Osteoblast (primary cell): ENCODE measurements at places on chromosomes 5 and 9. TPM values are rescaled to one million over a fixed set of nuclear protein-coding genes. Genes with fewer than 3 reads are reported as not detected.
A peak's percentile ranks its signal among the peaks of the same experiment; 100 is the strongest.

AK6 gene
- 13.6 and 19.9 TPM in 2 replicates for total RNA-seq

ZBTB34 gene
- total RNA-seq, result 7.6 and 8.8 TPM in 2 replicates

DNA sequence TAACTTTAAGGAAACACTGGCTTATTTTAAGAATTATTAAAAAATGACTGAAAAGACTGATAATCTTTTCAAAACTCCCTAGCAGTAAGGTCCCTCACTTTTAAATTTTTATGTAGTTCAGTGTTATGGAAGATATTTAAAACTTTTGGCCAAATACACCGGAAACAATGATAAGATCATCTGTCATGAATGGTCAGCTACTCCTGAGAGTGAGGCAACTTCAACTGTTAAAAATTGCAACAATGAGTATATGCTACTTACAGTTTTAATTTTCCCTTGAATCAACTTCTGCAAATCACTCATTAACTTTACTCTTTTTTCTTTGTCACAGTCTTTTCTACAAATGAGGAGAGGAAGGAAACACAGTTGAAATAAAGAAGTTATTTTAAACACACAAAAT lies 10.8 kb downstream of the PUM3 start:
- no peak for DNase-seq
- no peaks in the 10 kb centered on the region for H3K27me3 ChIP-seq

- H3K27ac ChIP-seq, result peak overlapping the region; percentile 83
- peak; percentile 83 for DNase-seq
- H3K4me3 ChIP-seq, result peak overlapping the region; percentile 89
- H3K27me3 ChIP-seq, result no peaks in the 10 kb centered on the region
- H3K36me3 ChIP-seq, result peaks cover 38% of the 10 kb centered on the region
Observed at GRCh38 chr9:111597852-111598732, 1.4 kb downstream of the PTGR1 start.

DNA sequence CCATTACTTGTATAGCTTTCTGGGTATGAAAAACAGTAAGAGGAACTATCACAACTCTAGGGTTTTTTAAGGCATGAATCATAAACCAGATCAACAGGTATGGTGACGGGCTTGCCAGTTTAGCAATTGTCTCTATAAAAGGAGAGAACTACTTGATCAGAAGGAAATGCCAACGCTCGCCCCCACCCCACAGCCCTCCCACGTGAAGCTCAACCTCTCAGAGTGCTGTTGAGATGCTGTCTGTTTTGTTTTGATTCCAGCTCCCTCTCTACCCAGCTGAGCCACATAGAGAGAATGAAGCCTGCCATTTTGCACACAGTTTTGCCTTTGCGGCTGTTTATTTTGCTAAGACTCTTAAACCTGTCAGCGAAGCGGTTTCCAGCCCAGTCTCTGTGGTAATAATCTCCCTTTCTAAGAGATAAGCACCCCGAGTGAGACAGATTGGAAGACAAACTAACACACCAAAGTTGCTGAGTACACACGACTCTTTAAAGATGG lies 257.9 kb upstream of the ANKRD55 start:
- H3K27ac ChIP-seq, result no peak overlapping the region
- DNase-seq, result no peak
- no peaks in the 10 kb centered on the region for H3K4me1 ChIP-seq
- H3K36me3 ChIP-seq, result no peaks in the 10 kb centered on the region
- H3K27me3 ChIP-seq, result peaks cover 9% of the 10 kb centered on the region
- H3K4me3 ChIP-seq, result no peak overlapping the region

DNA sequence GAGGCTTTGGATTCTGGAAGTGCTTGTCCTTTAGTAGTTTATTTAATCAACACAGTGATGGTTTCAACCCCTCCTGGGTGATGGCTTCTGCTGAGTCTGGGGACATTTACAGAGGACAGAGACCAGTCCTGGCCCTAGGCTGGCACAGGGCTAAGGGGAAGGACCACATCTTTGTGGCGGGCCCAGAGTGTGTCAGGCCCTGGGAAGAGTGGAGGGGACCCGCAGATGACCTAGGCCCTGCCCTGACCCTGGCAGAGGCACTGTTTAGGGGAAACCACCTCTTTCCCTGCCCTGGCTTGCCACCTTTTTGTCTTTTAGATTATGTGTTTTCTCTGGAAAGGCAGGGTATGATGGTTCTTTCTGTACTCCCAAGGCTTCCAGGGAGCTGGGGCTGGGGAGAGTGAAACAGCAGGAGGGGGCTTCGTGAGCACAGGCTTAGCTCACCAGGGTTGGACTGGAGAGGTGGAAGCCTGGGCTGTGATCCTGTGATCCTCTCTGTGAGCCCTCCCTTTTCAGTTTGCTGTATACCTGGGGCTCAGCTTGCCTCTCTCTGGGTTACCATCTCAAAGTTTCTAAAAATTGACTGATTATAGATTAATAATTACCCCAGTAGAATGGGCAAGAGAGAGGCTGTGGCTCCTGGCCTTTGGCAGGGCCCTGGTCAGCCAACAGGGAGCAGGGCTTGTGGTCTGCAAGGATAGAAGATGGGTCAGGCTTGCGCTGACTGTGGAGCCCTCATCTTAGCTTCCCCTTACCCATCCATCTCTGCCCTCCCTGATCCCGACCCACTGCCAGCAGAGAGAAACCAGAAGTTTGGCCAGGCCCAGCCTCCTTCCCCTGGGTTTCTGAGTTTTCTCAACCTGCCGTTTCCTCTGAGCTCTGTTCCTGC lies 1.7 kb upstream of the SYNPO start:
- H3K36me3 ChIP-seq, result no peaks in the 10 kb centered on the region
- peak overlapping the region; percentile 38 for H3K27ac ChIP-seq
- no peaks in the 10 kb centered on the region for H3K27me3 ChIP-seq
- DNase-seq, result peak; percentile 17
- no peak overlapping the region for H3K4me3 ChIP-seq

- DNase-seq, result no peak
- peak overlapping the region; percentile 44 for H3K4me3 ChIP-seq
- H3K36me3 ChIP-seq, result no peaks in the 10 kb centered on the region
- H3K27ac ChIP-seq, result peak overlapping the region; percentile 79
- H3K4me1 ChIP-seq, result peaks cover 5% of the 10 kb centered on the region
Observed at GRCh38 chr5:167934551-167934971, 356.9 kb upstream of the WWC1 start.

DNA sequence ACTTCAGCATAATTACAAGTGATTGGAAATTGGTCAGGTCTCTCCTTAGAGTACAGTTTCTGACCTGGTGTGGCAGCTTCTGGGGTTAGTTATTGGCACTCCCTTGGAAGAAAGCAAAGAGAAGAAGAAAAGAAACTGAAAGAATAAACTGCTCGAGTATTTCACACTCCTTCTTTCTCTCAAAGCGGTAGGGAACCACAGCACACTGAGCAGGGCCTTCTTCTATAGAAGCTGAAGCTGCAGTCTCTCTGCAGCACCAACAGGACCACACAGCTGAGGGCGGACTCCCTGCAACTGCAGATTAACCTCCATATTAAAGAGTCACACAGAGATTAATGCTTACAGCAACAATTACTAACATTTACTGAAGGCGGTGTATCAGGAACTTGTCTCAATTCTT lies 152.0 kb downstream of the TRPM6 start:
- H3K27ac ChIP-seq, result no peak overlapping the region
- DNase-seq, result no peak
- H3K27me3 ChIP-seq, result peaks cover 12% of the 10 kb centered on the region
- no peaks in the 10 kb centered on the region for H3K4me1 ChIP-seq
- H3K4me3 ChIP-seq, result no peak overlapping the region
- no peaks in the 10 kb centered on the region for H3K36me3 ChIP-seq

- peak; percentile 96 for DNase-seq
- no peak overlapping the region for H3K27ac ChIP-seq
- no peak overlapping the region for H3K4me3 ChIP-seq
- H3K4me1 ChIP-seq, result peaks cover 4% of the 10 kb centered on the region
- H3K27me3 ChIP-seq, result peaks cover 5% of the 10 kb centered on the region
Observed at GRCh38 chr5:170638454-170639220, 134.8 kb downstream of the KCNIP1 start.

DNA sequence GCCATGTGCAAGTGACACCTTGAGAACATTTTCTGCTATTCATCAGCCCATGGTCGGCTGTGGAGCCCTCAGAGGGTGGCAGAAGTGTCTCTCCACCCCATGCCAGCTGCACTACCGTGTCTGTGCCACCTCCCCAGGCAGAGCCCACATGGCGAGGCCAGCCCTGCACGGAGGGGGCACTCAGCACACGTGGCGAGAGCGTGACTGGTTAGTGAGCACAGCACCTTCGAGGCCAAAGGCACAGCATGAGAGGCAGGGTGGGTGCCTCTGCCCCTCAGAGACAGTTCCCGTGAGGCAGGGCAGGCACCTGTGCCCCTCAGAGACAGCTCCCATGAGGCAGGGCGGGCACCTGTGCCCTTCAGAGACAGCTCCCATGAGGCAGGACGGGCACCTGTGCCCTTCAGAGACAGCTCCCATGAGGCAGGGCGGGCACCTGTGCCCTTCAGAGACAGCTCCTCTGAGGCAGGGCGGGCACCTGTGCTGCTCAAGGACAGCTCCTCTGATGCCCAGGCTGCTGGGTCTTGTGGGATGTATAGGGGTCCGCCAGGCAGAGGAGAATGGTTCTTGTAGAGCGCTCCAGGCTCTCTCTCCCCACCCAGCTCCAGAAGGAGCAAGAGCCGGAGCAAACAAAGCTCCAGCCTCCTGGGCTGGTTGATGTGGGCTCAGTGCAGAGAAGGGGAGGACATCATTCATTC lies 179.8 kb upstream of the PPP1R26 start:
- H3K4me1 ChIP-seq, result no peaks in the 10 kb centered on the region
- peak; percentile 60 for DNase-seq
- no peaks in the 10 kb centered on the region for H3K36me3 ChIP-seq

- H3K4me3 ChIP-seq, result no peak overlapping the region
- no peaks in the 10 kb centered on the region for H3K4me1 ChIP-seq
- peak; percentile 65 for DNase-seq
- no peaks in the 10 kb centered on the region for H3K36me3 ChIP-seq
- H3K27me3 ChIP-seq, result peaks cover 9% of the 10 kb centered on the region
- H3K27ac ChIP-seq, result no peak overlapping the region
Observed at GRCh38 chr9:82961504-82962125, 101.3 kb downstream of the RASEF start.

DNA sequence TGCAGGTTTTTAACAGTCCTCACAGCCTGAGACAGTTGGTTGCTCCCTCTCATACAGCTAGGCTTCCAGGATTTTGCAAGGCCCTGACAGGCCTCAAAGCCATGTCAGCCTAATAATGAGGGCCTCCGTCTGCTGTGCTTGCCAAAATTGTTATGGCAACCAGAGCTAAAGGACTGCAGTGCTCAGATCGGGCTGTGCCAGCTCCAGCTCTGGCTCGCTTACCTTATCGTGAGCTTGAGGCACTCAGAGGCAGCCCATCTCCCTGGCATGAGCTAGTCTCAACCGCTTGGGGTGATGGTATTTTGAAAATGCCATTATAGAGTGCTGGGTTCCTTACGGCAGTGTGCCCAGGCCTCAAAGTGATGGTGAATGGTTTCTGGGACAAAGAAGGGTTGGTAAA lies 8.4 kb downstream of the MTAP start:
- H3K27me3 ChIP-seq, result no peaks in the 10 kb centered on the region
- peaks cover 29% of the 10 kb centered on the region for H3K4me1 ChIP-seq
- H3K27ac ChIP-seq, result peak overlapping the region; percentile 51

- peaks cover 10% of the 10 kb centered on the region for H3K4me1 ChIP-seq
- no peaks in the 10 kb centered on the region for H3K27me3 ChIP-seq
- peak overlapping the region; percentile 30 for H3K27ac ChIP-seq
- DNase-seq, result no peak
- no peaks in the 10 kb centered on the region for H3K36me3 ChIP-seq
- H3K4me3 ChIP-seq, result no peak overlapping the region
Observed at GRCh38 chr5:110477911-110478310, 248.6 kb downstream of the TMEM232 start.

DNA sequence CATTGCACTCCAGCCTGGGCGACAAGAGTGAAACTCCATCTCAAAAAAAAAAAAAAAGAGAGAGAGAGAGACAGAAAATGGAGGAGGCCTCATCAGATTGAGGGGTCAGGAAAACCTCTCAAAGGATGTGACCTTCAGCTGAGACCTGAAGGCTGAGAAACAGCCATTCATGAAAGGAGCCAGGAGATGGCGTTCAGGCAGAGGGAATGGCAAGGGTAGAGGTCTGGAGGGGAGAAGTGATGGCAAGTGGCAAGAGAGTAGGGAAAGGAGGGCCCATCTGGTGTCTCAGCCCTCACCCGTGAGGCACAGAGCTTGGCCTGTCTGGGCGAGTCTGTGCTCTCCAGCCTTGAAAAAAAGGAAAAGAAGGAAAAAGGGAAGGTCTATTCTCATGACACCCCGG lies 17.0 kb downstream of the CAMK2A start:
- H3K36me3 ChIP-seq, result no peaks in the 10 kb centered on the region
- H3K27me3 ChIP-seq, result no peaks in the 10 kb centered on the region
- H3K27ac ChIP-seq, result no peak overlapping the region
- H3K4me3 ChIP-seq, result no peak overlapping the region
- peak; percentile 94 for DNase-seq

- H3K27me3 ChIP-seq, result no peaks in the 10 kb centered on the region
- no peak for DNase-seq
Observed at GRCh38 chr9:99351647-99352046, 129.6 kb downstream of the SEC61B start.

- no peak for DNase-seq
- no peak overlapping the region for H3K27ac ChIP-seq
- no peaks in the 10 kb centered on the region for H3K36me3 ChIP-seq
- no peaks in the 10 kb centered on the region for H3K27me3 ChIP-seq
- H3K4me3 ChIP-seq, result no peak overlapping the region
Observed at GRCh38 chr9:80285326-80285725, 713.6 kb downstream of the TLE4 start.
